ENCODE measurements at places on chromosomes 6 and 20.

- no peak for DNase-seq
Measured at GRCh38 chr20:4227085-4227821, 211.9 kb upstream of the RNF24 start.

- no peak for DNase-seq
Measured at GRCh38 chr6:116476002-116476678, 15.0 kb downstream of the CALHM6 start.

- no peak for DNase-seq
Measured at GRCh38 chr6:63674635-63675034, 39.0 kb downstream of the PHF3 start.

DNA sequence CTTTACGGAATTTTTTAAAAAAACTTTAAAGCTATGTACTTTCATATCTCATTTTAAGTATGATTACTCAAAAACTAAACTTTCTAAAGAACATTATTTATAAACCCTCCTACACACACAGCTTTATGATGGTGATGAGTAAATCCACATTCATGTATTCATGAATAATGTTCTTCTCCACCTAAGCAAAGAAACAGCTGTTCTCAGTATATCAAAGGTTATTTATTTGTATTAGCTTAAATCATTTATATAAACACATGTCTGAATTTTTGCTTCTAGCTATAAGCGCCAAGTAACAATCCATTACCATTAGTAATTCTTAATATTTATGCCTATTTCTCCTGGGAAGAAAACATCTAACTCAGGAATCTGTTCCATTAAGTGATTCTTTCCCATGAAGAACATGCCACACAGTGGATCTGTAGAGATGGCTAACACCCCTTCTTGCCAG, 63.3 kb downstream of the SMLR1 start:
- no peak for DNase-seq

DNA sequence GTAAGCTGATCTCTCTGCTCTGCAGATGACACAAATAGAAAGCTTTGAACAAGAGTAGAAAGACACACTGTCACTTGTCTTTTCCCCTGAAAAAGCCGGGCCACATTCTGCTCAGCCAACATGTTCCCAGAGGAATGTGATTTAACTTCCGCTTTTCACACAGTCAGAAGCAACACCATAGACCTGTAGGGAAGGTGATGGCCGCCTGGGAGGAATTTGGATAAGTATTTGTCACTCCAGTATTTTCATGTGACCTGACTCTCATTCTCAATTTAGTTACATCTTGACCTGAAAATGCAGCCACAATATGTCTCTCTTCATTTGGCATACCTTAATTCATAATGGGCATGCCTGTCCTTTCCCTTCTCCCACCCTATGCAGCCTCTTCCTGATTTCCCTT, 2.0 kb upstream of the GRM1 start:
- no peak for DNase-seq

- no peak for DNase-seq
Measured at GRCh38 chr6:149244105-149244504, 73.4 kb upstream of the TAB2 start.

GRCh38 chr20:47204008-47204849, 152.3 kb downstream of the ZMYND8 start:
- DNase-seq, result no peak

DNA sequence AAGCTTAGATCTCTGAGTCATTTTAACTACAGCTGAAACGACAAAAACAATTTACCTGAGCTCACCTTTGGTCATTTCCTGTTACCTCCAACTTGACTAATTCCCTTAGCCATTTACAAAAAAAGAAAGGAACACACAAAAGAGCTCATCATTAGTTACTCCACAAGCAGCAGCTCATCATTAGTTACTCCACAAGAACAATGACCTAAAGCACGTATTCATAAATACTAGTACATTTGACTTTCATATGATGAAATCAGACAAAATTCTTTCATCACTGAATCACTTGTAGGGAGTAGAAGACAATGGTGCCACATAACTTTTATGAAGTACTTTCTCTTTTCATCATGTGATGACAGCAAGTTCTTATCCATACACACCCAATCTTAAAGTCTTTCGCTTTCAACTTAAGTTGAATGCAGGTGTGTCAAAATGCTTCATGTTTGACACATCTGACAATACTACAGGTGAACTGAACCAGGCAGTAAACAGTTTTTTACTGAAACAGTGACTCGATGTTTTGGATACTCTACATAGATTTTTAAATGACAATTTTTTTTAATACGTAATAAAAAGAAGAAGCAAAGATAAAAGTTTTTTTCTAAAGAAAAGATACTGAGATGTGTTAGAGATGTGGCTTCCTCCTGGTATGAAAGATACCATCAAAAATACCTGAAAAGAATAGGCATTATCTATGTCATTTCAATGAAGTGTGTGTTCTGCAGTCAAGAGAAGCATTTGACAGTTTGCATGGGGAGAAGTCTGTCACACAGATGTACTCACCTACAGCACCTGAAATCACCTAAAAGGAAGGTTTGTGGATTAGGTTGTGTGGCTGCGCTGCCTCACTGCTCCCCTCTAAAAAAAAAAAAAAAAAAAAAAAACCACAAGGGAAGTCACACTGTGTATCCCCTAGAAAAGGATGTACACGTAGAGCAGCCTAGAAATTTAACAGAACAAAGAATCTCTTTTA, 109.1 kb downstream of the PRDM1 start:
- no peak for DNase-seq

GRCh38 chr6:161924516-161925116, 650.8 kb upstream of the AGPAT4 start:
- no peak for DNase-seq

- no peak for DNase-seq
Measured at GRCh38 chr20:19289451-19289850, 77.0 kb downstream of the SLC24A3 start.

DNA sequence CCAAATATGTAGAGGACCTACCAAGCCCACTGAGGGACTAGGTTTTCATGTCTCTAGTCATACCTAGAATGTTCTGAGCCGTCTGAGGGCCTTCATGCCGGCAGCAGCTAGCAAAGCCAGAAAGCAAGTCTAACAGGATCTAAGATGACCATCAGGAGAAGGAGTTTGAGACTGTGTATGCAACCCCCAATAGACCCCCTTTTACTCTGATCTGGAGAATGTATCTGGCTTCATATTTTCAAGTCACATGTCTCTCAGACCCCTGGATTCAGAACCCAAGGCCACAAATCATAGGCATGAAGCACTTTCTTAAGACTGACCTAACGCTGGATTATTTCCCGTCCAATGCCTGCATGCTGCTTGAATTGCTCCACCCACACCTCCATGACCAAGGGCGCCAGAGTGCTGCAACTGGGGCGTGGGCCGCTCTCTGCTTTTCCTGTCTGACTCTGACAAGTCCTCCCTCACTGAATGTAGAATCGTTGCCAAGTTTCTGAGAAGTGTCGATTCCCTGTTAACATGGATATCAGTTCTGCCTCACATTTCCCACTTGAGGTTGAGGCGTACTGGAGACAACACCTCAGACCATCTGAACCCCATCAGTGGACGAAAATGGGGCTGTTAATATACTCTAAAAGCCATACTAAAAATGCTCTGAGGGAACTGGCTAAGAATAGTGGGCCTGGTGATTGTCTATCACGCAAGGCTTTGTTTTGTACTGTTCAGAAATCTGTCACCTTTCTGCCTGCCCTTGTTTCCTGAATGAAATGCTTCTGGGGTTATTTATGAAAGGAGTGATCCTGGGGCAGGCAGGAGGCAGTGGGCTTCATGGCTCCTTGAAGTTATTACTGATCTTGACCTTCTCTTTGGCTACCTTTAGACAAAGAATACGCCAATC, 23.9 kb upstream of the ASXL1 start:
- no peak for DNase-seq

- no peak for DNase-seq
Measured at GRCh38 chr6:139030228-139030963, 1.9 kb downstream of the ABRACL start.

GRCh38 chr6:4474810-4475209, 301.4 kb upstream of the CDYL start:
- DNase-seq, result no peak

DNA sequence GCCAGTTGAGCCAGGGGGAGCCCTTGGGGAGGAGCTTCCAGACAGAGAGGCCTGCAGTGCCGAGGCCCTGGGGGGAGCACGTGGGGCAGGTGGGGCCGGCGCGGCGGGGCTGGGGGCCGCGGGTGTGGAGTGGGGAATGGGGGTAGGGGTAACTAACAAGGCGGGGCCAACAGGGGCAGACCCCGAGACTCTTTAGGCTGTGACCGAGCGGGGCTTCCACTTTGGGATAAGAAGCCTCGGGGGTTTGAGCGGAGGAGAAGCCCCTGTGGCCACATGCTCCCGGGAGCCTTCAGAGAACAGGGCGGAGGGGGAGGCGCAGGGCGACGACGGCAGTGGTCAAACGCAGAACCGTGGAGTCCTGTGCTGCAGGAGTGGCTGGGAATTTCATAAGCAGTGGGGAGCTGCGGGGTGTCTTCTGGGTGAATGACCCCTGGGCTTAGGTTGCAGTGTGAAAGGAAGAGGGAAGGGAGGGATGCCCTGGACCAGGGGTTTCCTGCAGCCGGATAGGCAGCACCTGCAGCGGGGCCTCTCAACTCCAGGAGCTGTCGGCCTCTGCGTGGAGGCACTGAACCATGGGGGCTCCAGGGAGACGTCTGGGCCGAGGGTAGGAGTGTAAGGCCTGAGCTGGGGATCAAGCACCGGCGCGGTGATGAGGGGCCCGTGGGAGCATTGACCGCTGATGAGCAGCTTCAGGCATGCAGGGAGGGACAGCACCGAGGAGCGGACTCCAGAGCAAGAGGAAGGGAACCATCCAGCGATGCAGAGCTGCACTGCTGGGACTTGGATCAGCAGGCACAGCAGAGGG, 121.0 kb downstream of the SYNDIG1 start:
- no peak for DNase-seq
